ENCODE measurements at places on chromosomes 6 and 20. TPM values are rescaled to one million over a fixed set of nuclear protein-coding genes. Genes with fewer than 3 reads are reported as not detected.

TMX4 gene
- total RNA-seq, result 39.8 TPM

SUMO4 gene
- total RNA-seq, result 8.6 TPM

DNA sequence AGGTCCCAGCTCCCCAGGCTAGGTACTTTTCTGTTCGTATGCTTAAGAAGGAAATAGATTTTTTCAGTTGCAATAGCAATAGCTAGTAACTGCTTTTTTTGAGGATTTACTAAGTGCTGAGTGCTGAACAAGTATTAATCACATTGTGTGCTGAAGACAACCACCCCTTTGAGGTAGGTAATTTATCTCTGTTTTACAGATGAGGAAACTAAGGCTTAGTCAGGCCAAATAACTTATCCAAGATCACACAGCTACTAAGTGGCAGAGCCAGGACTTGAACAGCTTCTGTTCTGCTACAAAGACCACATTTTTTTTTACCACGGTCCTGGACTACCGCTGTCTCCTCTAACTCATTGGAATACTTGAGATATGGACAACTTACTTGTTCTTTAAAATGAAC, 39.8 kb downstream of the LRRN4 start:
- no peaks in the 10 kb centered on the region for H3K27me3 ChIP-seq
- DNase-seq, result no peak
- peaks cover 57% of the 10 kb centered on the region for H3K36me3 ChIP-seq
- H3K4me1 ChIP-seq, result no peaks in the 10 kb centered on the region
- H3K4me3 ChIP-seq, result no peak overlapping the region
- no peak overlapping the region for H3K27ac ChIP-seq

- no peaks in the 10 kb centered on the region for H3K36me3 ChIP-seq
- H3K27ac ChIP-seq, result no peak overlapping the region
- no peaks in the 10 kb centered on the region for H3K27me3 ChIP-seq
- DNase-seq, result no peak
These were observed 106.2 kb downstream of the KIF13A start for GRCh38 chr6:17881085-17881858.

GRCh38 chr20:1184638-1185315, at the start of gene TMEM74B:
Gene TMEM74B (minus strand): TSS chr20:1184981. CDS start chr20:1183801, 1,180 bp downstream.
- H3K36me3 ChIP-seq, result no peaks in the 10 kb centered on the region
- peaks cover 13% of the 10 kb centered on the region for H3K27me3 ChIP-seq
- H3K4me1 ChIP-seq, result peaks cover 8% of the 10 kb centered on the region
- H3K27ac ChIP-seq, result no peak within 1 kb of the TSS

DNA sequence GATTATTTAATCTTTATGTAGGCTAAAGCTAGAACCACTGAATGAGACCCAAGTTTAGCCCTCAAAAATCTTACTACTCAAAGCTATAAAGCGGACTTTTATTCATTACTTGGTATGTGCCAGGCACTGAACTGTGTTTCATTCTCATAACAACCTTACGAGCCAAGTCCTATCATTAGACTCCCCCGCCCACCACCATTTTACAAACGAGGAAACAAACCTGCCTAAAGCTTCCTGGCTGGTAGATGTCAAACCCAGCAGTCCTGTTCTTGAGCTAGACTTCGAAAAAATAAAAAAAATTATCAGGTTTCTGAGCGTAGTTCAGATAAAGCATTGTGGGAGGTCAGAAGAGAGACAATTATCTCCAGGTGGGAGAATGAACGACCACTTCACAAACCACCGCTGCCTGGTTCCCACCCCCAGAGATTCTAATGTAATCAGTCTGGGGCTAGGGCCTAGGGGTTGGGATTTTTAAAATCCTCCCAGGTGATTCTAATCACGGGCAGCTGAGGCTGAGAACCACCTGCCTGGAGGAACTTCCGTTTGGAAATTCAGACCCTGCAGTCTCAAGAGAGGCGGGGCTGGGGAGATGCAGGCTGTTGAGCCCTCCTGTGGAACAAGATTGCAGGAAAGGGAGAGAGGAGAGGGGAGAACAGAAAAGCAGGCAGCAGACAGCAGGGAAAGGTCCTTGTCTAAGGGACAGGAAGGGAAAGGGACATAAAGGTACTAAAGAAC, 8.6 kb downstream of the ADTRP start:
- no peak for DNase-seq
- no peaks in the 10 kb centered on the region for H3K36me3 ChIP-seq
- H3K4me1 ChIP-seq, result no peaks in the 10 kb centered on the region
- no peak overlapping the region for H3K27ac ChIP-seq
- no peaks in the 10 kb centered on the region for H3K27me3 ChIP-seq
- no peak overlapping the region for H3K4me3 ChIP-seq

DNA sequence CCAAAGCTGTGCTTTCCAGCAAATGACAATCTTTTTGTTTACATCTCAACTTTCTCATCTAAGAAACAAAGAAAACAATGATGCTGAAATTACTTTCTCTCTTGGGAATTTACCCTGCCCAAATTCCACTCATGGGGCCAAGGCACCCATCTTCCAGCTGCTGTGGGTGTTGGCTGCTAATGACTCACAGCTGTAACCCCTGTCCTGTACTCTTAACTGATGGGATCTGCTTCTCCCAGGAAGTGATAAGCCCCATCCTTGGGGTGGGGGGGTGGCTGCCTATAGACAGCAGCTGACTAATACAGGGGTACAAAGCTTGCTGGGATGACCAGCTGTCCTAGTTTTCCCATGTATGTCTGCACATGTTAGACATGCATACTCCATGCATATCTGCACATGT, 938.6 kb downstream of the C6orf118 start:
- H3K27ac ChIP-seq, result no peak overlapping the region
- no peaks in the 10 kb centered on the region for H3K27me3 ChIP-seq
- H3K4me3 ChIP-seq, result no peak overlapping the region

- no peaks in the 10 kb centered on the region for H3K27me3 ChIP-seq
- DNase-seq, result no peak
These were observed 72.8 kb upstream of the CEP85L start for GRCh38 chr6:118724211-118724610.

All from CD4-positive, alpha-beta T cell (primary cell).